ENCODE measurements at places on chromosomes 6 and 20.

DNA sequence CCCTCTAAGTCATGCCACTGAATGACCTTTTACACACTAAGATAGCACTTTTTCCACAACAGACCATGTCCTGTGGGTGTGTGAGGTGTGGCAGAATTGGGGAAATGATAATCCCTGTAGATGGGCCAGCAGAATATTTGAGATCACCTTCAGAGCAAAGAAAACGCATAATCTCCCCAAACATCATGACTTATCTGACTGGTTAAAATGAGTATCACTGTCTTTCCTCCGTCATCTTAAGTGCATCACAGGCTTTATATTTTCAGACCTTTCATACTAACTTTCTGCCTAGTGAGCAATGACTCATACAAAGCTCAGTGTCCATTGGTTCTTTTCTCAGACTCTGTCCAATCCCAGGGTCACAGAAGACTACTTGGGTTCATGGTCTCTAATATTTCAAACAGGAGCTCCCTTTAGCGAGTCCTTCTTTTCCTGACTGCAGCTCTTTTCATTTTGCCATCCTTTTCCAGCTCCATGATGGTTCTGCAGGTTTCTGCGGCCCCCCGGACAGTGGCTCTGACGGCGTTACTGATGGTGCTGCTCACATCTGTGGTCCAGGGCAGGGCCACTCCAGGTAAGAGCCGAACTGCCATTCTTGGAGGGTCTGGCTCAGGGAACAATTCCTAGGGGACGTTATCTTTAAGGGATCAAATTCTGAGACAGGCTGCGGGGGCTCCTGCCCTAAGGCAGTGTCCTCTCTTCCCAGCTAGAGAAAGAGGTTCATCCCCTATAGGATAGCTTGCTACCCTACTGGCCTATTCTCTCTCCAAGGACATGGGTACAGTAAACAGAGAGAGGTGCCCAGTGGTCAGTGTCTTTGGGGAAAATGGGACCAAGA is at the start of gene HLA-DPB1:
TSS of gene HLA-DPB1 (plus strand) at position 423 of the 838 bp plus-strand sequence. CDS start at position 475, 52 bp downstream.
- no peak for DNase-seq

GRCh38 chr20:60034231-60035110 is 76.2 kb downstream of the CDH26 start:
- DNase-seq, result peak; percentile 60

- no peak for DNase-seq
These were observed 2.3 kb upstream of the SLC23A2 start for GRCh38 chr20:5003626-5004025.

DNA sequence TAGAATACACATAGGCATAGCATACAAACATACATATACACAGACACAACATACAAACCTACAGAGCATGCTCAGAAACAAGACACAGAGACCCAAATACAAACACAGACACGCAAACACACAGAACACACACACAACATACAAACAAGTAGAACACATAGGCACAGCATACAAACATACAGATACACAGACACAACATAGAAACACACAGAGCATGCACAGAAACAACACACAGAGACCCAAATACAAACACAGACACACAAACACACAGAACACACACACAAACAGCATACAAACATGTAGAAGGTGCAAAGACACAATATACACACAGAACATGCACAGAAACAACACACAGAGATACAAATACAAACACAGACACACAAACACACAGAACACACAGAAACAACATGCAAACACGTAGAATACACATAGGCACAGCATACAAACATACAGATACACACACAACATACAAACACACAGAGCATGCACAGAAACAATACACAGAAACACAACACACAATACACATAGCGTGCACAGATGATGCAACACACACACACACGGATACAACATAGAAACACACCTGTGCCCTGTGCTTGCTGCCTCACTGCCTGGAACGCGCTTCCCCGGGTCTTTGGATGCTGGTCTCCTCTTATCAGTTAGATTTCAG is 469.0 kb upstream of the CDH4 start:
- no peak for DNase-seq

DNA sequence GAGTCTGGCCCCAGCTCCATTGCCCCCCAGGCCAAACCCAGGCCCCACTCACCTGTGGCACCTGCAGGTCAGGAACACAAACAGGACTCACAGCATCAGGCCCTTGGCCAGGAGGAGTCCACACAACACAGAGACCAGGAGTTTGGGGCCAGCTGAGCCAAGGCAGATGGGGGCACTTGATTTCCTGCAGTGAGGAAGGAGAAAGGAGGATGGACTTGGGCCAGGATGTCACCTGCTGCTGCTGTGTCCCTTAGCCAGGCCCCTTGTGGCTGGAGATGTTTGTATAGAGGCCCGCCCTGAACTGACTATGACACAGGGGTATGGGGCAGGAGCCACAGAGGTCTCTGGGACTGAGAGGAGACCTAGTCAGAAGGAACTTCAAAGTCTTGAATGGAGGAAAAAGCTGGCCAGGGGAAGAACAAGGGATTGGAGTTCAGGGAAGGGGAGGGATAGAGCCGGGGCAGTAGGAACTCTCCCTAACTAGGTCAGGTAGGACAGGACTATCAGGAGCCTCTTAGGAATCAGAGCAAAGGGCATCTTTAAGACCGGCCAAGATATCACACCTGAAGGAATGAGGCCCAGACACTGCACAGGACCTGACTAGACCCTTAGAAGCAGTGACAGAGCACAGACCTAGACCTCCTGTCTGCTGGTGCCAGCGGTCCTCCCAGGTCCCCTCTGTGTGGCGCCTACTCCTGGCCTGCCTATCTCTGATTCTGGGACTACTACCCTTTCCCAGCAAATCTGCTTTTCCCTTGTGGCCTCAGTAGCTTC is 8.8 kb upstream of the TREML2 start:
- no peak for DNase-seq

- DNase-seq, result no peak
These were observed 46.7 kb downstream of the SRC start for GRCh38 chr20:37392441-37393195.

- DNase-seq, result no peak
These were observed 82.6 kb downstream of the FOXA2 start for GRCh38 chr20:22501566-22502344.

- DNase-seq, result no peak
These were observed 9.4 kb upstream of the STXBP5 start for GRCh38 chr6:147194652-147195411.

GRCh38 chr6:20220359-20220758 is 8.1 kb upstream of the MBOAT1 start:
- DNase-seq, result no peak

Measured in substantia nigra (tissue), 51 donors.